ENCODE measurements at places on chromosomes 11 and 22.

GRCh38 chr11:95592471-95592870, 197.1 kb downstream of the FAM76B start:
- DNase-seq: no peak

- no peak for DNase-seq
These were observed 5.5 kb downstream of the GRK3 start for GRCh38 chr22:25569983-25570382.

DNA sequence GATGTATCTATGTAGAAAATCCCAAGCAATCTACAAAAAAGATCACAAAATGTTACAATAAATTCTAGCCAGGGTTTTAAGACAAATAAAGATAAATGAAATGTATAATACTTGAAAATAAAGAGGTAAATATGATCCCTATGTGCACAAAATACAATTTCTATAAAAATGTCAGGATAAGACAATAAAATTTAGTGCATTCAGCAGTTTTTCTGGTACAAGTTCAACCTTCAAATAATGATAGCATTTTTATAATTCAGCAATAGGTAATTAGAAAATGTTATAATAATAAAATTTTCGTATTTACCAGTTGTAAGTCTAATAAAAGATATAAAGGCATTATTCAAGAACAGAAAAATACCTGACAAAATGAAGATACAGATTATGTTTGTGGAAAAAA, 726.8 kb upstream of the FAT3 start:
- DNase-seq: no peak

- no peak for DNase-seq
These were observed 53.4 kb downstream of the SCGB1A1 start for GRCh38 chr11:62472063-62472884.

DNA sequence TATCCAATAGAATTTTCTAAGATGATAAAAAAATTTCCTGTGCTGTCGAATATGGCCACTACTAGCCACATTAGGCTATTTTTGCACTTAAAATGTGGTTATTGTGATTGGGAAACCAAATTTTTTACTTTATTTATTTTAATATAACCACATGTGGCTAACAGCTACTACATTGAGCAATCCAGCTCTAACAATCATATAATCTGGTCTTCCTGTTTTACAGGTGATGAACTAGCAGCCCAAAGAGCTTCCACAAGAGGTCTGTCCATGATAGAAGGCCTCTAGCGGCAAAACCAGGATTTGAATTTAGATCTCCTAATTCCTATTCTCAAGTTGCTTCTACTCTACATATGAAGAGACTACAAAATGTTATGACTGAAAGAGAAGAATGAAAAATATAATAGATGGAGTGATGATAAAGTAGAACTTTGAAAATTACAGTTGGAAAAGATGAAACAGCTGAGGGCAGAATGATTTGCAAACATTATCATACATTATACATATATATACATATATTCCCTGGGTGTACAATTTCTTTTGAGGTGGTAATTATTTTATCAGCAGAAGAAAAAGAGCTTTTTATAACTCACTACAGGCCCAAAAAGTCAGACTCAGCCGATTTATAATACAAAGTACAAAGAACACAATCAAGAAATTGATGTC, 363.5 kb upstream of the PITPNB start:
- DNase-seq: no peak

GRCh38 chr11:18173225-18173866, 709 bp downstream of the MRGPRX4 start:
- DNase-seq: no peak

GRCh38 chr11:84947970-84948580, 679.1 kb downstream of the DLG2 start:
- no peak for DNase-seq

- no peak for DNase-seq
These were observed 226.2 kb downstream of the TMEM135 start for GRCh38 chr11:87263979-87264378.

GRCh38 chr22:23401910-23402274, 178.2 kb downstream of the IGLL1 start:
- no peak for DNase-seq

DNA sequence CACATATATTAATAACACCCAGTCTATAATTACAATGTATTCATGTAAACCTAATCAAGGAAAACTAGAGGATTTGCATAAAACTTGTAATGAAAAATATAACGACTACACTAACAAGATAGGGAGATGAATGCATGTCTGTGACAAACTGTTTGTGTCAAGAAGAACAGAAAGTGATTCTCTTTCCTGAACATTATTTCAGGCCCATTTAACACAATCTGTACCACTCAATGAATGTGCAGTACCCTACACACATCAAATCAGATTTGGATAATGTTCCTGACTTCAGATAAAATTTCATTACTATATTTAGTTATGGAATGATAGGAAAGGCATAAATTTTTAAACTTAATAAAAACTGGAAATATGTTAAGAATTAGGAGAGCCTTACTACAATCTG, 93.1 kb downstream of the CADM1 start:
- no peak for DNase-seq

GRCh38 chr11:3981084-3981633, 113.4 kb upstream of the RRM1 start:
- no peak for DNase-seq

GRCh38 chr11:118610225-118610772, 2.9 kb downstream of the PHLDB1 start:
- DNase-seq: no peak

DNA sequence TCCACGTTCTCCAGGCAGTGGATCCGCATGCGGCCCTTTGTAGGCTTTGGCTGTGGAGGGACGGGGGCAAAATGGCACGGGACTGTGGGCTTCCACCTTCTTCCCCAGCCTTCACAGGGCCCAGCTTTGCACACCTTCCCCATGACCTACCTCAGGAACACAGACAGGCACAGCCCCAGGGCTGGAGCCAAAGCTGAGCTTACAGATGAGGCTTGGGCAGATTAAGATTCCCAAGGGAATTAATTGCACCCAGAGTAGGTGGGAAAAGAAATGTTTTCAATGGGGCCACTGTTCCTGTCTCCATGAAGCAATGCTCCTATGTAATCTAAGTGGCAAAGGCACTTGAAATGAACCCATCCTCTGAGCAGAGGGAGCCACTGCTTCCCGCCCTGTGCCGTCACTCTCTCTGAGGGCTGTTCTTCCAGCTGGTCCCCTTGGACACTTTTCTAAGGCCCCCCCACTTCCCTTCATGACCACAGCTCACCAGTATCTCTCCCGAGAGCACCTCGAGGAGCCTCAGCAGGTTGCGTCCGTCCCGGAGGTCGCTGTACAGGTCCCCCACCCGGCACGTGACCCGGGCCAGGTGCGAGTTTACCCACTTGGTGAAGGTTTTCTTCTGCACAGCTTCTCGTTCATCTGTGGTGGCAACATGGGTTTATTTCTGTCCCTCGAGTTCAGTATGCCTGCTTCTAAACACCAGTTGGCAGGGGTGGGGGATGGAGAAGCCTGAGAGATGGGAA, 13.5 kb downstream of the SPTBN2 start:
- DNase-seq: no peak

- DNase-seq: no peak
These were observed 212.5 kb downstream of the TBC1D22A start for GRCh38 chr22:46974631-46975585.

DNA sequence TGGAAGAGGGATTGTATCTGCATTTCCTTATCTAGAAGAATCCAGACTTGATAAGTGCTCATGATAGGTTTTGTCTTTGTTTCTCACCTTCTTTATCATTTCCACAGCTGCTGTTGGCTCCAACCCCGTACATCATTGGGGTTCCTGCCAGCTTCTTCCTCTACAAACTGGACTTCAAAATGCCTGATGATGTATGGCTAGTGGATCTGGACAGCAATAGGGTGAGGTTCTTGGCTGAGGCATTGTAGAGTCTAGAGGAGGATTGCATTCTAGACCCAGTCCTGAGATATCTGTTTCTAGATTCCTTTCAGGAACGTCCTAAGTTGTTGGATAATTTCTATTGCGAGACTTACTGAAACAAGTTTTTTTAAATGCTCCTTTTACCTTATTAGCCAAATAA, 8.1 kb downstream of the MADD start:
- no peak for DNase-seq
